Left lung (tissue), 14 donors: ENCODE measurements at places on chromosomes 16 and 17.
A peak's percentile ranks its signal among the peaks of the same experiment; 100 is the strongest.

DNA sequence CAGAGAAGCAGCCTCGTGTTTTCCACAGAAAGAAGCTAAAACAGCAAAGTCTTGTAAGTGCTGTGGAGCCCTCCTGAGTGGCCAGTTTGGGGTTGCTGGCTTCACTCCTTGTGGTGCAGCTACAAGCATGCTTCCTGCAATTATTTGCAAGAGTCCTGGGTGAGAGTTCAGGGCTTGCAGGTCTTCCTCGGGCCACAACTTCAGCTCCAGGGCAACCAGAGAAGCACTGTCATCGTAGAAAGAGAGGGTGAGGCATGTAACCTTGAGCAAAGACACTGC, 37.9 kb downstream of the SHISA6 start:
- no peak for DNase-seq
- no peaks in the 10 kb centered on the region for H3K27me3 ChIP-seq
- H3K36me3 ChIP-seq: no peaks in the 10 kb centered on the region
- H3K4me1 ChIP-seq: no peaks in the 10 kb centered on the region

DNA sequence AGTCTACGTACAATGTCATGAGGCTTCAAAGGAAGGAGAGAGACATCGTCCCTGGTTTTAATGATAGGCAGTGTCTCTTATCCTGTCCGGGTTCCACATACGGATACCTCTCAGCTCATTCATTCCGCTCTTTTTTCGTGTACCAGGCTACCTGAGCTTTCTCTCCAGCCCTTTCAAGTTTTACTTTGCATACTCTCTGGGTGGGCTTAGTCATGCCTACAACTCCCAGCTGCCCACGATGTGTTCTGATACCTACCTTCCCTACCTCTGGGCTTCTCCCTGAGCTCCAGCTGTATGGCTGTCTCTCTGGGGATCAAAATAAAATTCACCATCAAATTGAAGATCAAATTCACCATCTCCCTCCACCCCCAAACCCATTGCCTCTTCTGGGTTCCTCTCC, 354.0 kb upstream of the EEF2KMT start:
- no peak overlapping the region for H3K4me3 ChIP-seq
- H3K27ac ChIP-seq: no peak overlapping the region
- DNase-seq: no peak
- no peaks in the 10 kb centered on the region for H3K36me3 ChIP-seq

DNA sequence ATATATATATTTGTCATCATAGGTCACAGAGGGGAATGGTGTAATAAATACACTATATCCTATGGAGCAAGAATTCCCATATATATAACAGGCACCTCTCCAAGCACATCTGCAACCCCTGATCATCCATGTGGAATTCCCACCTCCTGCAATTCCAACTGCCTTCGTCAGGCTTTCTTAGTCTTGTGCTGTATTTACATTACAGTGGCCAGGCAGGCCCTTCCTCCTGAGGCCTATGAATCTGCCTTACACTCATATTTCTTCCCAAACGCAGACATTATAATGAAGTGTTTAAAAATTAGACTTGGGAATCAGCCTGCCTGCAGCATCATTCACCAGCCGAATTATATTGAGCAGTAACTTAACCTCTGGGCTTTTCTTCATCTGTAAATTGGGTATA, 19.3 kb upstream of the DNAH9 start:
- no peaks in the 10 kb centered on the region for H3K36me3 ChIP-seq
- H3K4me3 ChIP-seq: no peak overlapping the region
- H3K27me3 ChIP-seq: no peaks in the 10 kb centered on the region
- H3K27ac ChIP-seq: no peak overlapping the region
- H3K4me1 ChIP-seq: no peaks in the 10 kb centered on the region

GRCh38 chr17:70375406-70375805, 206.1 kb downstream of the KCNJ2 start:
- no peaks in the 10 kb centered on the region for H3K36me3 ChIP-seq
- peaks cover 5% of the 10 kb centered on the region for H3K4me1 ChIP-seq
- H3K4me3 ChIP-seq: no peak overlapping the region
- H3K27me3 ChIP-seq: no peaks in the 10 kb centered on the region
- no peak overlapping the region for H3K27ac ChIP-seq

- H3K27me3 ChIP-seq: no peaks in the 10 kb centered on the region
- H3K36me3 ChIP-seq: no peaks in the 10 kb centered on the region
- no peak for DNase-seq
Measured at GRCh38 chr17:2797637-2798036, 1.4 kb downstream of the RAP1GAP2 start.

DNA sequence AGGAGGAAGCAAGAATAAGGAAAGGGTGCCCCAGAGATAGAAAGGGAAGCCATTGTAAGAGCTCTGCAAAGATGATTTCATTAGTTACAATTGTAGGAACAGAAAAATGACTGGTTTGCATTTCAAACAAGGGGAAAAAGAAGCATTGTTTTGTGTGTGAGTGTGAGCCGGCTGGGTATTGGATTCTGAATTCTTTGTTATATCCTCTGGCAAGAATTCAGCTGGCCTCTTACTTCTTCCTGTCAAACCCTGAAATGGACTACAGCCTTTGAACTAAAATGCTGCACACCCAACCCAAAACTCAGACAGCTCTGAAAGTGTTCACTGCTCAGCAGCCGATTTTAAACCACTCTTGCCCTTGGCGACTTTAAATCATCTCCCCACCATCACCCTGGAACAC, 461.3 kb downstream of the PMP22 start:
- no peak overlapping the region for H3K27ac ChIP-seq
- no peaks in the 10 kb centered on the region for H3K4me1 ChIP-seq
- H3K27me3 ChIP-seq: no peaks in the 10 kb centered on the region
- H3K4me3 ChIP-seq: no peak overlapping the region
- H3K36me3 ChIP-seq: no peaks in the 10 kb centered on the region
- no peak for DNase-seq

- no peak overlapping the region for H3K4me3 ChIP-seq
- no peaks in the 10 kb centered on the region for H3K27me3 ChIP-seq
- H3K36me3 ChIP-seq: no peaks in the 10 kb centered on the region
- H3K4me1 ChIP-seq: no peaks in the 10 kb centered on the region
- H3K27ac ChIP-seq: no peak overlapping the region
Measured at GRCh38 chr17:69870091-69870530, 204.9 kb upstream of the KCNJ16 start.

DNA sequence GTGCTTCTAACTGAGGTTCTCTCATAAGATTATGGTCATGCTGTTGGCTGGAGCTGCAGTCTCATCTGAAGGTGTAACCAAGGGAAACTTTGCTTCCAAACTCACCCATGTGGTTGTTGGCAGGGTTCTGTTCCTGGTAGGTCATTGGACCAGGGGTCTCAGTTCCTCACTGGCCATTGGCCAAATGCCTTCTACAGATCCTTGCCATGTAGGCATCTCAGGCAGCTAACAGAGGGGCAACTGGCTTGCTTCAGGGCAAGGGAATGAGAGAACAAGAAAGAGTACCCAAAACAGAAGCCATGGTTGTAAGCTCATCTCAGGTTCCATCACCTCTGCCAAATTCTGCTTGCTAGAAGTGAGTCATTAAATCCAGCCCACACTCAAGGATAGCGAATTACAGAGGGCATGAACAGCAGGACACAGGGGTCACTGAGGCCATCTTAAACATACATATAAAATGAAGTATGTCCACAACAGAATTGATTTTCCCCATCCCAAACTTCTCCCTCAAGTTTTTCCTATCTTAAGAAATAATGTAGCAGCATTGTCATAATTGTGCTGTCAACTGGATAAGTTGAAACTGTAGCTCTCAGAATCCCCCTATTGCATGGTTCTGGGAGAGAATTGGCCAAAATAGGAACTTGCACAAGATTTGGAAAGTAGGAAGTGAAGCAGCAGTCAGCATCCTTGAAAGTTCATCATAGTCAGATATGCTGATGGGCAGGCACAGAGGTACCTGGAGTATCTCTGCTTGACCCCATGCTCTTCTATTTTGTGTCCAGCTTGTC, 42.4 kb upstream of the CES5A start:
- H3K4me1 ChIP-seq: no peaks in the 10 kb centered on the region
- no peaks in the 10 kb centered on the region for H3K36me3 ChIP-seq
- no peak for DNase-seq
- H3K4me3 ChIP-seq: no peak overlapping the region

GRCh38 chr17:17766077-17766743, 70.6 kb downstream of the SREBF1 start:
- no peak for DNase-seq
- H3K27ac ChIP-seq: no peak overlapping the region
- H3K36me3 ChIP-seq: no peaks in the 10 kb centered on the region
- H3K4me3 ChIP-seq: no peak overlapping the region

- no peaks in the 10 kb centered on the region for H3K36me3 ChIP-seq
- peaks cover 44% of the 10 kb centered on the region for H3K27me3 ChIP-seq
- peaks cover 14% of the 10 kb centered on the region for H3K4me1 ChIP-seq
- no peak for DNase-seq
- peak overlapping the region; percentile 60 for H3K27ac ChIP-seq
Measured at GRCh38 chr17:48024149-48025039, 13.2 kb downstream of the COPZ2 start.

- no peak overlapping the region for H3K27ac ChIP-seq
- no peaks in the 10 kb centered on the region for H3K4me1 ChIP-seq
- H3K4me3 ChIP-seq: no peak overlapping the region
- no peak for DNase-seq
- no peaks in the 10 kb centered on the region for H3K36me3 ChIP-seq
Measured at GRCh38 chr17:14125518-14126137, 56.3 kb downstream of the COX10 start.

DNA sequence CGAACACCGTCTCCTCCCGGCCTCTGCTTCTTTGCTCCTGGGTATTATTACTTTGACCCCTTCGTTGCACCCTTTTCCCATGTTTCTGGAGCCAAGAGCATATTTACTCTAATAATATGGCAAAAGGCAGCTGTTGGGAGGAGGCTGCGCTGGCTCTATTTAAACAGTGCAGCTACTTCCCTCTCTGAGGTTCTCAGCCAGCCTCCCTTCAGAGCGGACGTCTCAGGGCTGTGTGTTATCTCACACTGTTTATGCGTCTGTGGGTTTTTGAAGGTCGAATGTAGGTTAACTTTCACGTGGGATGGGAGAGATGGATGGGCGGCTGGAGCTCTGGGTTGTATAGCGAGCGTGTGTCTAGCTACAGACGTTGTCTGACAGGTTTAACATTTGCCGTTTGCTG, 45.3 kb downstream of the COX4I1 start:
- DNase-seq: no peak
- H3K4me3 ChIP-seq: no peak overlapping the region
- H3K36me3 ChIP-seq: no peaks in the 10 kb centered on the region
- no peaks in the 10 kb centered on the region for H3K4me1 ChIP-seq
- peaks cover 40% of the 10 kb centered on the region for H3K27me3 ChIP-seq
- no peak overlapping the region for H3K27ac ChIP-seq

DNA sequence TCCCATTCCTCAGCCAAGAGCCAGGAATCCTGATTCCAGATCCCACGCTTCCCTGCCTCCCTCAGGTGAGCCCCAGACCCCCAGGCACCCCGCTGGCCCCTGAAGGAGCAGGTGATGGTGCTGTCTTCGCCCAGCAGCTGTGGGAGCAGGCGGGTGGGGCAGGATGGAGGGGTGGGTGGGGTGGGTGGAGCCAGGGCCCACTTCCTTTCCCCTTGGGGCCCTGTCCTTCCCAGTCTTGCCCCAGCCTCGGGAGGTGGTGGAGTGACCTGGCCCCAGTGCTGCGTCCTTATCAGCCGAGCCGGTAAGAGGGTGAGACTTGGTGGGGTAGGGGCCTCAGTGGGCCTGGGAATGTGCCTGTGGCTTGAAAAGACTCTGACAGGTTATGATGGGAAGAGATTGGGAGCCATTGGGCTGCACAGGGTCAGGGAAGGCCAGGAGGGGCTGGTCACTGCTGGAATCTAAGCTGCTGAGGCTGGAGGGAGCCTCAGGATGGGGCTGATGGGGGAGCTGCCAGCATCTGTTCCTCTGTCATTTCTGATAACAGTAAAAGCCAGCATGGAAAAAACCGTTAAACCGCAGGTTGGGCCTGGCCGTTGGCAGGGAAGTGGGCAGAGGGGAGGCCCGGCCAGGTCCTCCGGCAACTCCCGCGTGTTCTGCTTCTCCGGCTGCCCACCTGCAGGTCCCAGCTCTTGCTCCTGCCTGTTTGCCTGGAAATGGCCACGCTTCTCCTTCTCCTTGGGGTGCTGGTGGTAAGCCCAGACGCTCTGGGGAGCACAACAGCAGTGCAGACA, at the start of gene SPN:
SPN (plus strand) TSS at position 232 of the 791 bp plus-strand sequence; CDS start at position 714, 482 bp downstream.
- peak within 1 kb of the TSS; percentile 44 for H3K4me3 ChIP-seq
- no peaks in the 10 kb centered on the region for H3K27me3 ChIP-seq
- peak within 1 kb of the TSS; percentile 73 for H3K27ac ChIP-seq

- no peak overlapping the region for H3K4me3 ChIP-seq
- DNase-seq: peak; percentile 80
- H3K36me3 ChIP-seq: no peaks in the 10 kb centered on the region
- H3K27me3 ChIP-seq: no peaks in the 10 kb centered on the region
Measured at GRCh38 chr16:85568519-85568918, 44.6 kb upstream of the GSE1 start.

- no peaks in the 10 kb centered on the region for H3K27me3 ChIP-seq
- H3K4me1 ChIP-seq: peaks cover 48% of the 10 kb centered on the region
- no peak for DNase-seq
- H3K27ac ChIP-seq: no peak overlapping the region
- H3K36me3 ChIP-seq: no peaks in the 10 kb centered on the region
Measured at GRCh38 chr17:59637611-59638310, 18.1 kb downstream of the CLTC start.

GRCh38 chr17:32671896-32672295, 185.1 kb downstream of the CDK5R1 start:
- H3K4me3 ChIP-seq: no peak overlapping the region
- no peak for DNase-seq
- H3K4me1 ChIP-seq: no peaks in the 10 kb centered on the region
- no peaks in the 10 kb centered on the region for H3K27me3 ChIP-seq
- no peak overlapping the region for H3K27ac ChIP-seq

GRCh38 chr16:50558913-50559312, 10.7 kb downstream of the NKD1 start:
- H3K36me3 ChIP-seq: no peaks in the 10 kb centered on the region
- DNase-seq: no peak
- no peaks in the 10 kb centered on the region for H3K27me3 ChIP-seq
- H3K4me1 ChIP-seq: no peaks in the 10 kb centered on the region
- no peak overlapping the region for H3K27ac ChIP-seq
